ENCODE measurements at places on chromosomes 5 and 9.

DNA sequence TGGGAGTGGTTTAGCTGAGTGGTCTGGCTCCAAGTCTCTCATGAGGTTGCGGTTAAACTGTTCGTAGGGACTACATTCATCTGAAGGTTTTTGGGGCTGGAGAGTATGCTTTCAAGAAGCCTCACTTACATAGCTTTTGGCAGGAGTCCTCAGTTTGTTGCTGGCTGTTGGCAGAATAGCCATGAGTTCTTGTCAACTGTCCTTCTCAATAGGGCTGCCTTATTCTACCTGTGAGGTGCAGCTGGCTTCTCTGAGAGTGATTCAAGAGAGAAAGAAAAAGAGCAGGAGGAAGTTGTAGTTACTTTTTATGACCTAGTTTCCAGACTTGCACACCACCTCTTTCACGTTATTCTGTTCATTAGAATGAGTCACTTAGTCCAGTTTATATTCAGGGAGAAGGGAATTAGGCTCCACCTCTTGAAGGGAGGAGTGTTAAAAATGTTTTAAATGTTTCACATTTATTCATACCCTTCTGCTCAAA is 33.2 kb downstream of the YTHDC2 start:
- peak; percentile 66 for DNase-seq

DNA sequence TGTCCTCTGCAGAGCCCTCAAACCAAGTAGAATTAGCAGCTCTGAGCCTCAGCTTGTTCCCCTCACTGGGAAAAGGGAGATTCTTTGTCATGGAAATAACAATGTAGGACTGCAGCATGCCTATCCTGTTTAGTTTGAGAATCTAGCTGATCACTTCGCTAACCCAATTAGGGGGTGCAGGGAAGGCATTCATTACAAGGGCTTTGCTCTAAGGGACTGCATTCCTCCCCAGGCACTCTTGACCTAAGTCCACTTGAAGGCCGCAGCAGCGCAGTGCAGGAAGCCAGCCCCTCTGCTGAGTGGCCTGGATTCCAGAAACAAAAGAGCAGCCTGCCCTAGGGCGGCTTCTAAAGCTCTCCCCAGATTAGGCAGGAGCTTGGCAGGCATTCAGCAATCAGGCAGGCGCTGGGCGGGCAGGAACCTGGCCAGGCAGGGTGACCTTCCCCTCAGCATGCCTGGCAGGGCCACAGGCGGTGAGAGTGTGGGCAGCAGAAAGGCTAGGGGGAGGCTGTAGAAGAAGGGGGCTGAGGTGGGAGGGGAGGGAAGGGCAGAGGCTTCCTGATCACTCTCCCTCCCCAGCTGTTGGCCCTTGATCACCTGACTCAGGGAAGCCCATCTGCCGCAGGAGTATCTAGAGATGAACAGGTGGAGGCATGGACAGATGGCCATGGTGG is 24.8 kb downstream of the CCNJL start:
- DNase-seq = no peak

- DNase-seq = peak; percentile 61
These were observed 813 bp upstream of the AGTPBP1 start for GRCh38 chr9:85742597-85742936.

DNA sequence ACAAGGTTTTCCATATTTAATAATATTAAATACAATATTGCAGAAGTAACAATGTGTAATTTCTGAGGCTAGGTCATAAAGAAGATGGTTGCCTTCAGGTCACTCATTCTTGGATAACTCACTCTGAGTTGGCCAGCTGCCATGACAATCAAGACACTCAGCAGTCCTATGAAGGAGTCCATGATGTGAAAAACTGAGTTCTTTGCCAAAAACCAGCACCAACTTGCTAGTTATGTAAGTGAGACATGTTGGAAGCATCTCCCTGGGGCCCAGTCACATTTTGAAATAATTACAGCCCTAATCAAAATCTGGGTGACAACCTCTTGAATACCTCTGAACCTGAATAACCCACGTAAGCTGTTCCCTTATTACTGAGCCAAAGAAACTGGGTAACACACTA is 453.2 kb downstream of the CDH18 start:
- peak; percentile 72 for DNase-seq

DNA sequence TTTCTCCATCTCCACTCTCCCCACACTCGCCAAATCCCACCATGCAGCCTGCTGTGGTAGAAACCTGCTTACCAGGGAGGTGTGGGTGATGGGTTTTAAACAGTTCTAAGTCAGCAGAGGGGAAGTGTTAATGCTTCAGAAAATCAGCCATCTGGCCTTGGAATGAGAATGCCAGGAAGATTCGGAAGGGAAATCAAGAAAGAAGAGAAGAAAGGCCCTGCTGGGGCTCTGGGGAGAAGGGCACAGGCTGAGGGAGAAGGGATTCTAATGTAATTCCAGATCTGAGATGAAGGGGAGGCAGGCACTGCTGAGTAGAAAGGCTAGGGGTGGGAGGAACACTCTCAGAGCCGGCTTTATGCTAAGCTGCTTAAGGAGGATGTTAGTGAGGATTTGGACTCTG is 434.7 kb upstream of the DMAC1 start:
- no peak for DNase-seq

Data from fibroblast of skin of right biceps (primary cell).